ENCODE measurements at places on chromosomes 1 and 21.

DNA sequence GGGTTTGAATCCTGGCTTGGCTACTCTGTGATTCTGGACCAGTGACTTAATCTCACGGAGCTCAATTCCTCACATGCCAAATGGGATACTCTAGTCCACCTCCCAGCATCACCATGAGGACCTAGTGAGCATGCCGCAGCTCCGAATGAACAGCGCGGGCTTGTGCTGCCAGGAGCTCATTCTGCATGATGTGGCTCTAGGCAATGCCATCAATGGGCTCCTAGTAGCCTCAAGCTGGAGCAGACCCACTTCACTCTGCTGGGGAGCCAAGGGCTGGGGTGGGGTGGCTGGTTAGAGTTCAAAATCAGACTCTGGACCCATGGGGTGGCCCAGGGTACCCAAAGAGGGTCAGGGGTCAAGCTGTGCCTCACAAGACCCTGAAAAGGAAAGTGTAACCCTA lies 41.5 kb downstream of the CDK18 start:
- DNase-seq, result no peak

DNA sequence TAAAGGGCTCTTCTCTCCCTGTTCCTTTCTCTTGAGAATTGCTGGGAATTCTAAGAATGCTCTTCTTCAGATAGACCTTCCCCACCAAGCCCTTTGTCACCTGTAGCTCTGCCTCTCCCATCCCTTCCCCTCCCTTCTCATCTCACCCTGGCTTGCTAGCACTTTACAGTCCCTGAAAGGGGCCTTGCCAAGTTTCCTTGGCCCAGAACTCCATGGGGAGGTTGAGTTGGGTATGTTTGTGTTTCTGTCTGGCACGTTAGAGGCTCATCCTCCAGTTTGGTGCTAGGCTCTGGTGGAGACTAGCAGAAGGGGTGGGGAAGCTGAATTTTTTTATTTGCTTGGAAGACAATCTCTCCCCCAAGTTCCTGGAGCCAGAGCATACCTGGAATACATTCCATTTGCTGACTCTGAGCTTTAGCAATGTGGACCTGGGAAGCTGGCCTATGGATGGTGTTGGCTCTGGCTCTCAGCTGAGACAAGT lies 4.9 kb downstream of the CGN start:
- no peak for DNase-seq

DNA sequence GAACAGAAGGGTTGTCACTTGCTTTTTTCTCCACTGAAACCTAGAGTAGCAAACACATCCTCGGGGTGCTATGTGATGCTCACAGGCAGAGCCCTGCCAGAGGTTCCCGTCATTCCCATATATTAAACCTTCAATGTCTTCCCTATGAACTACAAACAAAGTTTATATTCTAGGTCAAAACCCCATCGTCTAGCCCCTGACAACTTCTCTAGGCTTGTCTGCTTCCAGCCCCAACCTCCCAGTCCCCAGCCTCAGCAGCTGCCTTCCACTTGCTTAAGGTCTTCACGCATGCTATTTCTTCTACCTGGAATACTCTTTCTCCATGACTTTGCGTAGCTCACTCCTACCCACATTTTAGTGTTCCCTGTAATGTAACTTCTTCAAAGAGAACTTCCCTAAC lies 1.9 kb upstream of the TLR5 start:
- DNase-seq, result no peak

DNA sequence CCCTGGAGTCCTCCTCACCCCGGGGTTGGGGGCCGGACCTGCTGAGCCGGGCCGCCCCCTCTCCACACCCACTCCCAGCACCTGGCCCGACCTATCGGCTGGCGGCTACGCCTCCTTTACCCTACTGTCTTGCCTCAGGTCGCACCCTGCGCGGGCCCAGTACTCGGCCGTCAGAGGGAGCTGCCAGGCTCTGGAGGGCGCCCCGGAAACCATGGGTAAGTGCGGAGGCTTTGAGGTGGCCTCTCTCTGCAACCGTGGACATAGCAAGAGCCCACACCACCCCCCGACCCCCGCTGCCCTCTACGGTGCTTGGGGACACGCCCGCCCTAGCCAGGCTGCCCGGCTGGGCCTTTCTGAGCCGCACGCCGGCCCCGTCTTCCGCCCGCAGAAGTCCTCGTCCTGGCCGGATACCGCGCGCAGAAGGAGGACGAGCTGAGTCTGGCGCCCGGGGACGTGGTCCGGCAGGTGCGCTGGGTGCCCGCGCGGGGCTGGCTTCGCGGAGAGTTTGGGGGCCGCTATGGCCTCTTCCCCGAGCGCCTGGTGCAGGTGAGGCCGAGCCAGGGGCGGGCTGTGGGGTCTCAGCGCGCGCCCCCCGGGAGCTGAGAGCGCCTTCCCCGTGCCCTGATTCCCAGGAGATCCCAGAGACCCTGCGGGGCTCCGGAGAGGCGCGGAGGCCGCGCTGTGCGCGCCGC lies at the start of gene SH3D21:
SH3D21 (plus strand) TSS at position 159 of the 692 bp plus-strand sequence; CDS start at position 212, 53 bp downstream.
- DNase-seq, result no peak

DNA sequence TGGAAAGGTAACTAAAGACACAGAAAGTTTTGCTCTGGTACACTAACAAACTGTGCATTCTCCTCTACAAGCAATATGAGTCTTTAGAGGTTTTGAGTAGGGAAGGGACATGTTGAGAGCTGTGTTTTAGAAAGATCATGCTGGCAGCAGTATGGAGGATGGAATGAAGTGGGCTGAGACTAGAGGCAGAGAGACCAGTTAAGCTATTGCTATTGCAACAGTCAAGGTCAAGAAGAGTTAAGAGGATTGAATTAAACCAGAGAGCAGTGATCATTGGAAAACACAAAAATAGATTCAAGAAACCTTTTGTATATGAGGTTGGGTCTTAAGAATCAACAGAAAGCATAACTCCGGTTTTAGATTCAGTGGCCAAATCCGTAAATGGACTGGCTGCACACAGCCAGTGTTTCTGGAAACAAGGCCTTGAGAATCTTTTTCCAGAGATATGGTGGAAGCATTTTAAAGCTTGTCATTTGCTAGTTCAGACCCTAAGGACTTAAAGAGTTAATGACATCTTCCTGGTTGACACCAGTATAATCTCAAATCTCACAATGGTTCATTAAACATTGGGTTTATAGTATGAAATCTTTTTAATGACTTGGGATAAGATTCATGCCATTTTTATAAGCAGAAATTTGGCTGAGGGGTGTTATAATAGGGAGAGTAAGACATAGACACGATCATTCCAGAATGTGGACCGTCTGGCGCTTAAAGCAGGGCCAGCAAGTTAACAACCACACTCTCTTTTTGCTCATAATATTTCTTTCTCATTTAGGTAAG lies 177.9 kb downstream of the NR5A2 start:
- no peak for DNase-seq

GRCh38 chr1:60866226-60866900 lies 216.0 kb upstream of the NFIA start:
- DNase-seq, result no peak

DNA sequence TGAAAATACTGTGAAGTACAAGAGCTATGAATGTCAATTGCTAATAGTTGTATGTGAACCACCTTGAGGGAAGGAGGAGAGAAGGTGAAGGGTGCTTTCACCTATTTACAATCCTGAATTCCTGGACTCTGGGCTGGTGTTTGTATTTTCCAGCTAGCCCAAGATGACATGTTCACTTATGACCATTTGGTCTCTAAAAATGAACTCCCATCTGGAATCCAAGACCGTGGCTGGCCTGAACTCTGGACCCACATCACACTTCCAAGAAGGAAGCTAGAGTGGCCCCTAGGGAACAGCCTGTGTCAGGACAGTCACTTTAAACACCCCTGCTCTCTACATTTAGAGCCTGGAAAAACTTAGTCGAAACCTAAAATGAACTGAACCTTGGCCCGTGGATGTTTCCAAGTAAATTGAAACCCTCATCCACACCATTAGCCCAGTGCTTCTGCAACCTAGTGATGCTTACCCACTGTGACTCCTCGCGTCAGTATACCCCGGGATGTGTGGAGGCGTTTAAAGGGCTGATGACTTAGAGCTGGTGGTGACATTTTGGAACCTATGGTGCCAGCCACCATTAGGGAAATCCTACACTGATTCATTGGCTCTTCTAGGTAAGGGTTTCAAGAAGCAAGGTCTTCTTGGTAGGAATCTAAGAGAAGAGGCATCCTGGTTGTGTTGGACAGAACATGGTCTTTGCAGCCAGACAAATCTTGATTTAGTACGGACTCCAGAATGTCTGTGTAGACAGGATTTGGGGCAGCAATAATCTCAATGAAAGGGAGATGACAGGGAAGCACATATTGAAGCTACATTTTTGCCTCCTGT lies 171.5 kb upstream of the IRF2BP2 start:
- DNase-seq, result no peak

DNA sequence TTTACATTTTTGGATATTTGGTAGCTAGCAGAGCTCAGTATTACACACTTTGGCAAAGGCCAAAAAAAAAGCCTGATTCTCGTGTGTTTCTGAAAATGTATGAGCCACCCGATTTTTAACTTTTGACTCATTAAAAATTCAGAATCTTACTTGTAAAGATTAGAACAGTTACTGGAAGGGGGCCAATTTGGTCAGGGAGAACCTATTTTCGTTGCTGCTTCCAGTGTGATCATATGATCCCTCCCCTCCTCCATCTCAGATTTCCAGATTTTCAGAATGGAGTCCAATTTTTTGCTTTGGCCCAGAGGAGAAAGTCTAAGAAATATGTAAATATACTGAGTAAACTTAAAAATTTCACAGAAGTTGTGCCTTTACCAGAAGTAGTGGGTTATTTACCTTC lies 3.2 kb upstream of the OR2AK2 start:
- no peak for DNase-seq

GRCh38 chr1:60577029-60577428 lies 503.5 kb upstream of the C1orf87 start:
- no peak for DNase-seq

DNA sequence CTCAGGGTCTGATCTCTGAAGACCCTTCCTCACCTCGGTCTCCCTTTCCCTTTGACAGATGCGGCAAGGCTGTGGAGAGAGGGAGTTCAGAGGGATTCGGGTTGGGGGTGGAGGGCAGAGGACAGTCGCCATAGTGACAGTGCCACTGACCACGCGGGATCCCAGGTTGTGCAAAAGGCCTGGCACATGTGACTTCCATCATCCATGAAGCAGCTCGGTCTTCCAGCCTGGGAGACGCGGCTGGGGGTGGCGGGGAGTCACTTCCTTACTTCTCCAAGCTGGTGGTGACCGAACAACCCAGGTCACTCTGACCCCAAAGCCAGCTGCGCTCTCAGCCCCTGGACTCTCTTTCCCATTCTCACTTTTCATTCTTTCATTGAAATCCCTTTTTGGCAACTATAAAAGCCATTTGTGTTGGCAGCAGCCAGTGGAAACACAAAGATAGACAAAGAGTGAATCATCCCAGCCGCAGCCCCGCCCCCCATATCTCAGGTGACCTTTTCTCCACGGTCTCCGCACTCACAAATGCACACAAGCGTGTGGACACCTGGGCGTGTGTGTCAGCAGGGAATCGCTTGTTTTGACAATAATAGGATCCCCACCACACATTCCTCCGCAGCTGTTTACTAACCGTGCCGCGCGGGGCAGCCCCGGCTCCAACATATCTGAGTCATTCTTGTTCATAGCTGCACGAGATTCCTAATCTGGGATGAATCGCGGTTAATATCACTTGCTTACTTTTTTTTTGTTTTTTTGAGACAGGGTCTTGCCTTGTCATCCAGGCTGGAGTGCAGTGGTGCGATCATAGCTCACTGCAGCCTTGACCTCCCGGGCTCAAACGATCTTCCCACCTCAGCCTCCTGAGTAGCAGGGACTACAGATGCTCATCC lies 68.3 kb downstream of the DHRS3 start:
- DNase-seq, result peak; percentile 67

DNA sequence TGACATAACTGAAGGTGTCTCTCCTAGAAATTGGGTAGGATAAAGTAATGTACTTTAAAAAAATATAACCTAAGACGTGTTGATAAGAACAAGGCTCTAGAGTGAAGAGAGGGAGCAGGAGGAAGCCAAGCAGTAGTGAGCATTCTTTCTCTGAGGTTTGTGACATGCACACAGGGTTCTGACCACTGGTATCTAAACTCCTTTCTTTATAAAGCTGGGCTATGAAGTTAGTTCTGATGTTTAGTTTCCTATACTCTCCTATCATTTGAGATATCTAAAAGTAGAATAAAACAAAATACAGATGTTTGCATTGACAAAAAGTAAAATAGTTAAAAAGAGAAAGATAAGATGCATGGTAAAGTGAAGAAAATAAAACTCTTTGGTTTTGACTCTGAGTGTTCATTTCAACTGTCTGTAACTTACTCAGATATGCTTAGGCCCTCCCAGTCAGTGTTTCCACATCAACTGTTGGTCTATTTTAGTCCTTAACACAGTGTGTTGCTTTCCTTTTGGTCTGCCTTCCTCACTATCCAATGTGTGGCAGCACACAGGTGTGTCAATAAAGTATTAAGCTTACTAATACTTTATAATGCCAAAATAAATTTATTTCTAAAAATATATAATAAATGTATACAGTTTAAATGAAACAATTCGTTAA lies 543.5 kb downstream of the PTPRC start:
- no peak for DNase-seq

- no peak for DNase-seq
Observed at GRCh38 chr1:46219551-46220520, 16.7 kb downstream of the LURAP1 start.
